CD8-positive, alpha-beta memory T cell (primary cell): ENCODE measurements at places on chromosomes 5 and 9.

GRCh38 chr5:419970-420369 lies 23.0 kb upstream of the EXOC3 start:
- no peaks in the 10 kb centered on the region for H3K4me1 ChIP-seq
- no peak overlapping the region for H3K4me3 ChIP-seq
- H3K27me3 ChIP-seq = no peaks in the 10 kb centered on the region
- no peak overlapping the region for H3K27ac ChIP-seq
- no peaks in the 10 kb centered on the region for H3K36me3 ChIP-seq

GRCh38 chr9:122929796-122930354 lies 1.4 kb downstream of the ZBTB26 start:
- no peak for DNase-seq
- peaks cover 29% of the 10 kb centered on the region for H3K4me1 ChIP-seq
- H3K4me3 ChIP-seq = no peak overlapping the region
- no peaks in the 10 kb centered on the region for H3K27me3 ChIP-seq

- H3K4me1 ChIP-seq = no peaks in the 10 kb centered on the region
- no peak within 1 kb of the TSS for H3K27ac ChIP-seq
- no peak within 1 kb of the TSS for H3K4me3 ChIP-seq
- no peaks in the 10 kb centered on the region for H3K36me3 ChIP-seq
Observed at GRCh38 chr5:150507474-150508276, at the start of gene NDST1. TSS of gene NDST1 (plus strand) at chr5:150508131. CDS start at chr5:150521255, 13,124 bp downstream.

DNA sequence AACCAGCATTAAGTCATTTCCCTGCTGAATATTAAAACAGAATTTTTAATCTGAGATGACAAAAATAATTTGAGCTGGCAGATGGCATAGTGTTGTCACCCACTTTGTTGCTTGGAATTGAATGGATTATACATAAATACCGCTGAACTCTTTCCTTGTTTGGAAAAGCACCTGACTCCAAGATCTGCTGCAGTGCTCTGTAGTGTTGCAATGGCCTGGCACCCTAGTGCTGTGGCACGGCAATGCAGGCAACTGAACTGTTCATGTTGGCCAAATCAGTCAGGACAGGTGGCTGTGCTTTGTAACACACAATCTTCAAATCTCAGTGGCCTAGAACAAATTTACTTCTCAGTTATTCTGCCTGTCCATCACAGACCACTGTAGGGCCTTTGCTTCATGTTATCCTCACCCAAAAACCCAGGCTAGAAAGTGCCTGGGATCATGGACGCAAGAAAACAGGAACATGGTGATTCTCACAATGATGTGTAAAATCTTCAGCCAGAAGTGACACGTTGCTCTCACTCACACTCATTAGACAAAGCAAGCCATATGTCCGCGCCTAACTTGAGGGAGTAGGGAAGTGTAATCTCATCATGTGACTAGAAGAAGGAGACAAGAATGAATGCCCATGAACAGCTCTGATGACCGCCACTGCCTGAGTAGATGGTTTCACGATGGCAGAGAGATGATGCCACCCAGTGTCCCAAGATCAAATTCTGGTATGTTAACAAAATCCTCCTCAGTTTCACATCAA lies 191.9 kb upstream of the PUM3 start:
- no peaks in the 10 kb centered on the region for H3K36me3 ChIP-seq
- no peak overlapping the region for H3K4me3 ChIP-seq
- no peaks in the 10 kb centered on the region for H3K4me1 ChIP-seq
- no peak overlapping the region for H3K27ac ChIP-seq
